ENCODE measurements at places on chromosomes 11 and 22.

- DNase-seq = peak; percentile 70
Measured at GRCh38 chr22:30444632-30445437, 19.3 kb downstream of the MTFP1 start.

GRCh38 chr22:43919106-43919973 is 4.3 kb upstream of the PNPLA3 start:
- DNase-seq = no peak

DNA sequence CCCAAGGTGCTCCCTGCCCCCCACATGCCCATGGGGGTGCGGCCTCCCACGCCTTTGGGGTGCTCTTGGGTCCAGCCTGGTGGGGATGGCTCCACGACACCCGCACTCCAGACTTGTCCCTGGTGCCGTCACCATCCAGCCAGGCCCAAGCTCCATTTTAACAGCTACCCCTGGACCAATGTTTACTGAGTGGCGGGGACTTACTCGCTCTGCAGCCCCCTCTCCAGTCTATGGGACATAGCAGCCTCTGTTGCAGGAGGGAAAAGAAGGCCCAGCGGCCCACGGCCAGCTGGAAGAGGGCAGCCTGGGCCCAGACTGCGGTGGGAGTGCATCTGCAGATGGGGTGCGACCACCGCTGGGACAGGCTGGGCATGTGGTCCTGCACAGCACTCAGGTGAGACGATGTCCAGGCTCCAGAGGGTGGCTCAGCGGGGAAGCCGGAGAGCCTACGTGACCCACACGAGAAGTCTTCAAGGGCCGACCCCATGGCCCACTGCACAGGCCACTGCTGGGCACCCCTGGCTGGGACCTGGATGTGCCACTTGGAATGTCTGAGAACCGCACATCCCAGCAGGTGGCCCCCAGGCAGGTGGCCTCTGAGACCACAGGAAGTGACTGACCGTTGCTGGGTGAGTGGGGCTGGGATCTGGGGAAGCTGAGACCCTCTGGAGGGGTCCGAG is 18.1 kb downstream of the IL17REL start:
- no peak for DNase-seq

DNA sequence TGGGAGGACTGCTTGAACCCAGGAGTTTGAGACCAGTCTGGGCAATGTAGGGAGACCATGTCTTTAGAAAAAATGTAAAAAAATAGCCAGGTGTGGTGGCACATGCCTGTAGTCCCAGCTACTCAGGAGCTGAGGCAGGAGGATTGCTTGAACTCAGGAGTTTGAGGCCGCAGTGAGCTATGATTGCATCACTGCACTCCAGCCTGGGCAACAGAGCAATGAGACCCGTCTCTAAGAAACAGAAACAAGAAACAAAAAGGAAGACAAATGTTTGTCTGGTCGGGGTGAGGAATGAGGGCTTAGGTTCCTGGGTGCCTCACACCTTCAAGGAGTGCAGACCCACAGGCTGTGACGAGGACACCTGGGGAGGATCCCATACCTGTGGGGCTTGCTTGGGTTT is 191.9 kb downstream of the CEP164 start:
- DNase-seq = no peak

- DNase-seq = no peak
Measured at GRCh38 chr11:1642288-1643145, 12.9 kb downstream of the KRTAP5-5 start.

DNA sequence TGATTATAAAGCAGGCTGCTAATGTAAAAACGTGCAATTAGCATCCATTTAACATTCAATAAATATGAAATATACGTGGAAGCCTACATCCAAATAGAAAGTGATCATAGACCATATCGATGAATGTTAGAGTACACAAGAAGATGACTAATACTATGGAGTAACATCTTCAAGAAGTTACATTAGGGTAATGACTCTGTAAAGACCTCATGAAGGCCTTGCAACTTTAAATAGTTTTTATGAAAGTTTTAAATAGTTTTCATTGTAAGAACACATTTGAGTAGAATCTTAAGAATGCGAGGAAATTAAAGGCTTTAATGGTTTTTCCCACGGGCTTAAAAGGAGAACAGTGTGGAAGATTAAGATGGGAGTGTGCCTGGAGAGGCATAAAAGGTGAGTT is 1.4 kb downstream of the TRIM34 start:
- DNase-seq = no peak

DNA sequence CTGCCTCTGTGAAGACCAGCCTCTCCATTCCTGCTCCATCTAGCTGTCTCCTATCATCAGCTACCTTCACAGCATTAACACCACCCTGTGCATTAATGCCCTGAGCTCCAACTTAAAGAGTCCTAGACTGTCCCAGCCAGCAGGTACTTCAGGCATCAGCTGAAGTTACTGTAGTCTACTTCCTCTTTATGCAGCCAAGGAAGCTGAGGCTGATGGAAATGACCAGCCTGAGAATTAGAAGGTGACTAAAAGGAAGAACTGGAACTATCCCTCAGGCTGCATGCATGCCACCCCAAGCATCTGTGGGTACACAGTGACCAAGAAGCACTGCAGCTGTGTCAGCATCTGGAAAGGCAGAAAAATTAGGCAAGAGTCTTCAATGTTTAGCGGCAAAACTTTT is 28.2 kb downstream of the MS4A10 start:
- DNase-seq = no peak

- DNase-seq = no peak
Measured at GRCh38 chr11:131977854-131978253, 607.4 kb downstream of the NTM start.

DNA sequence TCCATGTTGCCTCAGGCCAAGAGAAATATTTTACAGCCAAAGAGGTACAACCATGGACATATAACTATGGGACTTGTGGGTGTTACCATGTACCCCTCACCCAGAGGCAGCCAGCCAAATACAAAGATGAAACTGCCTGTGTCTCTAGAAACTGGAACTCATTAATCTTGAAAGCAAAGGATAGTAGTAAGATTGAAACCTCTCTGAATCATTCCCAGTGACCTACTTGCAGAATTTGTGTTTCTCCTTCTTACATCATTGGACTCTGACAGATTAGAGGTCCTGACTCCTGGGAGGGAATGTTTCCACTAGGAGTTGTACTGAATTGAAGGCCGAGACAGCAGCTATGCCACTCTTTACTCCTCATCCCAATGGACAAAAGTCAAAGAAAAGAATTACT is 257.4 kb upstream of the UBASH3B start:
- DNase-seq = no peak
